NCI-H1048 (cell line): ENCODE measurements at places on chromosomes 3 and 15.

- DNase-seq = no peak
These were observed 60.6 kb downstream of the SUCLG2 start for GRCh38 chr3:67593761-67594234.

GRCh38 chr3:153714588-153715290, 406.5 kb upstream of the ARHGEF26 start:
- DNase-seq = no peak

DNA sequence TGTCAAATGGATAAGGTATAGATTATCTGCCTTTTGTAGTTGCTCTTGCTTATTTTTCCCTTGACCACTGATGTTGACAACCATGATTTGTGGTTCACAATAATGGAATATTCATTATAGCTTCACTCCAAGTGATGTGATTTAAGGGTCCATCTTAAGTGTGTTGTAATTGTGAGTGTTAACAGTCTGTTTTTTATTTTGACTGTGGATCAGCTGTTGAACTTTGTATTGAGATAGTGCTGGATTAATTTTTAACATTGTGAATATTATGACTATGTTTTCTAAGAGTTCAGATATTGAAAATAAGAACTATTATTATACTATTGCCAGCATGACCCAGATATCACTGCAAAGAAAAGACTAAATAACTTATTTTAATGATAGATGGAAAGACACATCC, 8.6 kb upstream of the GASK1A start:
- no peak for DNase-seq

- no peak for DNase-seq
These were observed 59.8 kb downstream of the CHSY1 start for GRCh38 chr15:101192081-101192480.

GRCh38 chr3:58556761-58557221, 19.8 kb upstream of the ACOX2 start:
- DNase-seq = no peak
